ENCODE measurements at places on chromosomes 7 and 10.

DNA sequence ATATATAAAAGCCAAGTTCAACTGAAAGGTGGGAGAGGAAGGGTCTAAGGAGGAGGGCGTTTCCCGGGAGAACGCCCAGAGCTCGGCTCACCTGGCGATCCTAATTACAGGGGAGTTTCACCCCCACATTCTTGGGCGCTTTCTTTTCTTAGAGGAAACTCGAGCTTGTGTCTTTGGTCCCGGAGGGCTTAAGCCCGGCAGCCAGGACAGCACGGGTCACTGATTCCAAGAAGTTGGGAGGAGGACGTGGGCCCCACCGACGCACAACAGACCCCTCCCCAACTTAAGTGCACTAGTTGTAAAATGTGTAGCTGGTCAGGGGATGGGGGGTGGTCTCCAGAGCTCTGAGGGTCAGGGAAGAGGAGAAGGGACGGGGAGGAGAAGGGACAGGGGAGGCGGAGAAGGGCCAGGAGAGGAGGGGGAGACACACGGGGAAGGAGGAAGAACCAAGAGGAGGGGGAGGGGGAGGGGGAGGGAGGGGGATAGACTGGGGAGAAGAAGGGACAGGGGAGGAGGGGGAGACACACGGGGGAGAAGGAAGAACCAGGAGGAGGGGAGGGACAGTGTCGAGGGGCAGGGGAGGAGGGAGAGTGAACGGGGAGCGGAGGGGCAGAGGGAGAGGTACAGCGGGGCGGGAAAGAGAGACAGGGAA, 874 bp downstream of the BAIAP2L1 start:
- DNase-seq: no peak

- DNase-seq: no peak
These were observed 12.9 kb upstream of the ZMIZ1 start for GRCh38 chr10:79055892-79056291.

DNA sequence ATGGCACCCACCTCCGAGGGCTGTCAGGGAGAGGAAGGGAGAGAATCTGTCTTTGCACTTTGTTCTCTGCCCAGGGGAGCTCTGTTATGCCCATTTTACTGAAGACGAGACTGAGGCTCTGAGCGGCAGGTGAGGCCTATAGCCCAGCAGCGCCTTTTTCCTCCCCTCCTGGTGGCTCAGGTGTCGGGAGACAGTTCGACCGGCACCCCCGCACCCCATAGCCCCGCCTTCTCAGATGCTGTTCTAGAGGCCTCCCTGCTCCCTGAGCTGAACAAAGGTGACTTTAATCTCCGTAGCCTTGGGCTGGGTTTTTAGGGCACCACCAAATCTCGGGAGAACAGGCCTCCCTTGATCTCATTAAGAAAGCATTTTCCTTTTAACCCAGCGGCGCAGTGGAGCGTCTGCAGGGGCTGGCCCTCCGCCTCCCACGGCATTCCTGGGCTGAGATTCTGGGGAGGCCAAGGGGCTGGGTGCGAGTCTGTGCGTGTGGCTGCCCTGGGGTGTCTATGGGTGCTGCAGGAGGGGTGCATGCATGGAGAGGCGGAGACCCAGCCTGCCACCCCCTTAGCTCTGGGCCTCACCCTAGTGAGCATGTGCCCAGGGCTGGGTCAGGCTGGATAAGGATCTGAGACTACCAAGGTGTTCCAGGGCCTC, 3.3 kb downstream of the LFNG start:
- DNase-seq: peak; percentile 94

- DNase-seq: no peak
These were observed 22.3 kb downstream of the TTYH3 start for GRCh38 chr7:2654059-2654458.

DNA sequence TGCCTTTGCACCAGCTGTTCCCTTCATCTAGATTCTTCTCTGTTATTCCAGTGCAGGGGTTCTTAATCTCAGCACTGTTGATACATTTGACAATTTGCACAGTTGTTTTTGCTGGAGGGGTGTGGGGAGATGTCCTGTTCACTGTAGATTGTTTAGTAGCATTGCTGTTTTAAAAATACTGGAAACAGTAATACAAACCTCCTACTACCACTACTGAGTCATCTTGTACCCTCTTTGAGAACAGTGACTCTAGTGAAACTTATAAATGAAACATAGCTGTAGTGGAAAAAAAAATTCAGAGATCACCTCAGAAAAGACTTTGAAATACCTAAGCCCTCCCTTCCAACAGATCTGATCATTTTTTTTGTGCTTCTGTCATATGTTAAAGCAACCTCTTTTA, 154.8 kb upstream of the TMEM196 start:
- DNase-seq: no peak

- no peak for DNase-seq
These were observed 278.5 kb upstream of the KLF14 start for GRCh38 chr7:131012477-131013031.

DNA sequence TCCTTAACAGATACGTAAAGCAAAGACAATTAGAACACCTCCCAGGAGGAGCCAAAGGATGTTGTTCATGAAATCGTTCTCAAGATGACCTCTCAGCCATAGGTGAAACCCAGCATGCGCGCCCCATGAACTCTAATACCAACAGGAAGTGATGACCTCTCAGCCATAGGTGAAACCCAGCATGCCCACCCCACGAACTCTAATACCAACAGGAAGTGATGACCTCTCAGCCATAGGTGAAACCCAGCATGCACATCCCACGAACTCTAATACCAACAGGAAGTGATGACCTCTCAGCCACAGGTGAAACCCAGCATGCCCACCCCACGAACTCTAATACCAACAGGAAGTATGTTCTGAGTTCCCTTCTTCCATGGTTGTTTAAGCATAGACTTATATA, 205.2 kb upstream of the ADARB2 start:
- no peak for DNase-seq

GRCh38 chr7:80294346-80294745, 159.7 kb downstream of the GNAI1 start:
- no peak for DNase-seq

DNA sequence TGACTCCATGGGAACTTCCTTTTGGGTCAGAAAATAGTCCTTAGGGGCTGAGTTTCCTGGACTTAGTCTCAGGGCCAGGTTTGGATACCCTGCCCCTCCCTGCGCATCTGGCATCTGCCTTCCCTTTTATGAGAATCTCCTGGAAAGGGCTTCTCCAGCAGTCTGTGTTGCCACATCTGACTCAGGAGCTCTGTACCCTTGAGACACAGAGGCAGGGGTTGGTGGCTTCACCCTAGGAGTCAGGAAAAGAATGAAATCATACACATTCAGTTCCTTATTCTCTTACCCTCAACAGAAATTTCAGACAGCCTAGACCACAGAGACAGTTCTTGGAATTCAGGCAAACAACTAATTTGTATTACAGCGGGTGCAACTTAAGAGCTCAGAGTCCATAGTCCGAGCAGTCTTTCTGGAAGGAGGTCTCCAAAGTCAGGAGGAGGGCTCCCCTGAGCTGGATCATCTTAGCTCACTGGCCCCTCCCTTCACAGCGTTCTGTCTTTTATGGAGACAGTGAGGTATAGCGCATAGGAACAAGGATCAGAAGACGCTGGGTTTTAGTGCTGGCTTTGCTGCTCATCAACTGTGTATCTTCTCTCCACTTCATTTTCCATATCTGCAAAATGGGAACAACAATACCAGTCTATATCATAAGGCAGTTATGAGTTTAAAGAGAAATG, 3.0 kb upstream of the PLAU start:
- no peak for DNase-seq

- DNase-seq: no peak
These were observed 65.6 kb upstream of the ADO start for GRCh38 chr10:62738916-62739315.

DNA sequence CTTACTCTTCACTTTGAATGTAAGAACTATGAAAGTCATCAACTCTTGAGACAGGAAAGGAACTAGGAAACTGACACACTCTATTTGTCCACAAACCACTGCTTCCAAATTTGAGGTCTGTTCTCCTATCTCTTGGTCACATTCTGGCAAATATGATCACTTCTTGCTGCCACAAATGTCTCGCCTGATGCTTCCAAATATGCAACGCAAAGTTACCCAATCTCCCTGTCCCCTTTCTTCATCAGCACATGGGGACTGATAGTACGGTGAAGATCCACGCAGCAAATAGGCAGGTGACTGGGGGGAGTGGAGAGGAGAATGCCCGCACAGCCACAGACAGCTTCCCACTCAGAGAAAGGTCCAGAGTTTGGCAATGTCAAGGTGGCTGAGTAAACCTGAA, 92.6 kb upstream of the TCF7L2 start:
- DNase-seq: no peak

DNA sequence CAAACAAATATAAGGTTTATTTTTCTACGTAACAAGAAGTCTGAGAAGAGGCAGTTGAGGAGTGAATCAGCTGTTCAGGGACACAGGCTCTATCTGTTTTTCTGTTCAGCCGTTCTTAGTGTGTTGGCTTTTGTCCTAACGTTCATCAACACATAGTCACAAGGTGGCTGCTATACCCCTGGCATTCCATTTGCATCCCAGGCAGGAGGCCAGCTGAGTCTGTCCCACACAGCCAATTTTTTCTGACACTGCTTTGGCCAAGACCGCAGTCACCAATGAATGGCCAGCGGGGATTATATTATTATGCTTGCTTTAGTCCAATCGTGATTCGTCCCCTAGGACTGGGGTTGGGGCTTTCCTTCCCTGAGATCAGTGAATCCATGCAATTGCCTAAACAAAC, 143.4 kb upstream of the CHST15 start:
- DNase-seq: no peak

DNA sequence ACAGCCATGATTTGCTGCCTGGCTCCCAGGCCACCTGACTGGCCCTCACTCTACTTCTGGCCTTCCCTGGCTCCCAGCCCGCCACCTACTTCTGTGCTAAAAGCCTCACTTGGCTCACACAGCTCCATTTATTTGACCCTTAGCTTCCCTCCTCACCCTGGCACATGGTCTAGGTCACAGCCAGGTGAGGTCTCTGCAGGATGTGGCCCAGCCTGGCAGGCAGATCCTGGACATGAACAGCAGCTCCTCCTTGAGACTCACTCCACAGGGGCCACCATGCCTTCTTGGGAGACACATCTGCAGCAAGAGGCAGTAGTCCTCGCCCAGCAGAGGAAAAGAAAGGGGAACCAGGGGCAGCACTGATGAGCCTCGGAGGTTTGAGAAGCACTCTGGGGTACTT, 64.6 kb downstream of the GRID1 start:
- DNase-seq: peak; percentile 38

GRCh38 chr7:17710312-17710711, 230.0 kb downstream of the SNX13 start:
- DNase-seq: no peak

DNA sequence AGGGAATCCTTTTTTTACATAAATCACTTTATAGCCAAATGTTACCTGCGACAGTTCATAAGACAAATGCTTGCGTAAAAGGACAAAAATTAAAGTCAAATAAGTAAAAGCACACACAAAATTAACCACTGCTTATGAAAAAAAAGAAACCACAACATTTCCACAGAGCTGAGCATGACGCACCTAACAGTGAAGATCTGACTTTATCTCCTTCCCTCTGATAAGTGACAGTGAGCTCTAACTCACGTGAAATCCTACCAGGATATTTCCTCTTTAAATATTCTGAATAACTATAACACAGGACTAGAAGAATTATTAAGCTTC, 225.5 kb downstream of the SFMBT2 start:
- DNase-seq: no peak

GRCh38 chr10:13139150-13139549, 22.2 kb upstream of the MCM10 start:
- DNase-seq: no peak

DNA sequence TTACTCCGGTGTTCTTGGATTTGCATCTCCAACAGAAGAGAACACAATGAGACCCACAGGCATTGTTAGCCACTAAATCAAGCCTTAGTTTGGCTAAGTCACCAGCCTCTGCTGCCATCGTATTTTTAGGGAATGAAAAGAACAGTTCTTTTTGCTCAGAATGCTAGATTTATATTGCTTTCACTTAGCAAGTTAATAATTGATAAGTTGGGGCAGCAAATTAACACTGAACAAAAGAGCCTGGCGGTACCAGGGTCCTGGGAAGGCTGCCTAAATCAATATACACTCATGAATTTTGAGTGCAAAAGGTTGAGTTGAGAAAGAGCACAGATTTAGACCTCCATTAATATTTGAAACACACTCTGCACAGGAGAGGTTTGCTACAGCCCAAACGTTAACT, 767.7 kb downstream of the TYW1 start:
- no peak for DNase-seq

DNA sequence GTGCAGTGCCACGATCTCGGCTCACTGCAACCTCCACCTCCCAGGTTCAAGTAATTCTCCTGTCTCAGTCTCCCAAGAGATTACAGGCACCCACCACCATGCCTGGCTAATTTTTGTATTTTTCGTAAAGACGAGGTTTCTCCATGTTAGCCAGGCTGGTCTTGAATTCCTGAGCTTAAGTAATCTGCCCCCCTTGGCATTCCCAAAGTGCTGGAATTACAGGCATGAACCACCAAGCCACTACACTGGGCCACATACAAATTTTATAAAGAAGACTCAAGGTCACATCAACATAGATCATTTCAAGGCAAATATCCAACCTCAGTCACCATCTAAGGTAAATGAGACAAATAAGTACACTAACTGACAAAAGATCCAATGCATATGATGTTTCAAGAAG, 32.1 kb downstream of the IGF2BP3 start:
- no peak for DNase-seq

DNA sequence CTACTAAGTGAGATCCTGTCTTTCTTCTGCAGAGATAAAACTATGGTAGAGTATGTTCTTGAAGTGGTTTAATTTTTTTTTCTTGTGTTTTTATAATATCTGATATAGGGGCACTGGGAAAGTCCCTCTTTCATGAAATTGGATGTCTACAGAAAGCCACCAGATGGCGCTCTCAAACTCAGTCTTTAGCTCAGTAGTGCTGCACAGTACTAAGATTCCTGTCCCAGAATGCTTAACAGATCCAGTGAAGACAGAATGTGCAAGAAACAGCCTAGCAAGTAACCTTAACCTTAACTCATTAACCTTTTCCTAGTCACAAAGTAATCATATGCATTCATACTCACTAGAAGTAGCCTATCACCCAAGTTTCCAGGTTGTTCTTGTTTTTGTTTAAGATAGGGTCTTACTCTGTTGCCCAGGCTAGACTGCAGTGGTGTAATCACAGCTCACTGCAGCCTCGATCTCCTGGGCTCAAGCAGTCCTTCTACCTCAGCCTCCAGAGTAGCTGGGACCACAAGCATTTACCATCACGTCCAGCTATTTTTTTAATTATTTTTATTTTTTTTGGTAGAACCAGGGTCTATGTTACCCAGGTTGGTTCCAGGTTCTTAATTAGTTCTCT, 56.7 kb downstream of the IDE start:
- DNase-seq: peak; percentile 66

DNA sequence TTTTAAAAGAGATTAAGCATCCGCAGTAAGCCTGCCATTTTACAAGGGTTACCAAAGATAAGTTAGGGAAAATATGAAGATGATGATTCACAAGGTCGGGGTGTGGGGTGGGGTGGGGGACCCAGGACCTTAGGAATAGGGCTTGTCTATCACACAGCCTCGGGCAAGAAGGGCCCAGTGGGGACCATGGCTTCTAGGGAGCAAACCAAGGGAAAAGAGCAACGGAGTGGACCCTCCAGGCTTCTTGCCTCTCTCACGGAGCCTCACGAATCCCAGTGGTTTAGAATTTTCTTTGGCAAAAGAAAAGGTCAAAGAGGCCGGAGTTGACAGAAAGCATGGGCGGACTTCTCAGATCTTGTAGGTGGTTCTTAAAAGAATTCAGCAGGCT, 1.3 kb downstream of the PRKCQ start:
- DNase-seq: no peak

- DNase-seq: no peak
These were observed 31.7 kb upstream of the AGR2 start for GRCh38 chr7:16836481-16836880.
